ENCODE measurements at places on chromosomes 11 and 22. TPM values are rescaled to one million over a fixed set of nuclear protein-coding genes. Genes with fewer than 3 reads are reported as not detected.

GRCh38 chr22:36425977-36426523, 38.3 kb upstream of the MYH9 start:
- DNase-seq, result no peak

- no peak for DNase-seq
These were observed 15.0 kb upstream of the SORL1 start for GRCh38 chr11:121437018-121437685.

SLCO2B1 gene
- 0.98 TPM for total RNA-seq

ADAMTS15 gene
- not detected for total RNA-seq

- DNase-seq, result peak; percentile 46
These were observed 626 bp upstream of the TBX10 start for GRCh38 chr11:67640021-67640757.

DNA sequence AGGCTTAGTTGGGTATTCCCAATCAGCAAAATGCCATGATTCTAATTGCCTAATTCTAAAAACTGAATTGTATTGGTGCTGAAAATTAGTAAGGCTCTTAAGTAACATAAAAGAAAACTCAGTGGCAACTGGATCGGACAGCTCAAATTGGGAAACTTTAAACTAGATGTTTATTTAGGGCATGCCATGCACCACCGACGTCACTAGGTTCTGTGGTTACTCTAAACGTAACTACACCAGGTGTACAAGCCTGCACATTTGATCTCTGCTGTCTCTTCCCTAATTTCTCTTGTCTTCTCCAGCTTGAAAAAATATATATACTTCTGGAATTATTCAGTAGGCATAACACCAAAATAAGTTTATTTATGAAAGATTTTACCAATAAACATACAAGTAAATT, 378.2 kb downstream of the DCDC1 start:
- no peak for DNase-seq

OR10D3 gene
- total RNA-seq, result not detected

DNA sequence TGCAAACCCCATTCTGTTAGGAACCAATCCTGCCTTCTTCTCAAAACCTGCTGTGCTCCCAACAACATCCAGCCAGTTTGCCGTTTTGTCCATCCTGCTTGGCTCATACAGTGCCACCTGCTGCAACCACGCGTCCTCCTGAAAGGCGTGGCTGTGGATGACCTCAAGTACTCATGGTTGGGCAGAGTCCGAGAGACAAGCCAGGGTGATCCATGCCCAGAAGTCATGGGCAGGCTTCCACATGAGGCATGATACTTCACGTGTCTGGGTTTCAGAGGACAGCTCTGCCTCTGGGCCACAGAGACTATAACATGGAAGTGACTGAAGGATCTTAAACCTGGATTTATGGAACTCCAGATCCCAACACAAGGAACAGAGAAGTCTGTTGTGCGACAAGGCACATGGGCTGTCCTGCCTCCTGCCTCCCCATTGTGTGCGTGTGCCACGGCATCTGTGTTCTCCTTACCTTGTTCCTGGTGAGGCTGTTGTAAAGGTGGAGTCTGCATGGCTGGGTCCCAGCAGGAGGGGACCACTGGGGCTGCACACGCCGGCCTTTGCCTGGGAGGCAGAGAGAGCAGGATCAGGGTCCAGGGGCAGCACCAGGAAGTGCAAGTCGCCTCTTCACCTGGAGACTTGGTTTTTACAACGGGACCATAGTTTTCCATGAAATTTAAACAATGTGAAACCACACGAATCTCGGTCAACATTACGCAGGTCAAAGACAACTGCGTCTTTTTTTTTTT, 15.4 kb downstream of the CARS1 start:
- DNase-seq, result no peak

PHOX2A gene
- total RNA-seq, result not detected

- no peak for DNase-seq
These were observed 651.4 kb upstream of the CHORDC1 start for GRCh38 chr11:90874281-90874680.

OR51B4 gene
- total RNA-seq, result not detected

GRCh38 chr11:68542617-68543016, 82.1 kb downstream of the PPP6R3 start:
- no peak for DNase-seq

DNA sequence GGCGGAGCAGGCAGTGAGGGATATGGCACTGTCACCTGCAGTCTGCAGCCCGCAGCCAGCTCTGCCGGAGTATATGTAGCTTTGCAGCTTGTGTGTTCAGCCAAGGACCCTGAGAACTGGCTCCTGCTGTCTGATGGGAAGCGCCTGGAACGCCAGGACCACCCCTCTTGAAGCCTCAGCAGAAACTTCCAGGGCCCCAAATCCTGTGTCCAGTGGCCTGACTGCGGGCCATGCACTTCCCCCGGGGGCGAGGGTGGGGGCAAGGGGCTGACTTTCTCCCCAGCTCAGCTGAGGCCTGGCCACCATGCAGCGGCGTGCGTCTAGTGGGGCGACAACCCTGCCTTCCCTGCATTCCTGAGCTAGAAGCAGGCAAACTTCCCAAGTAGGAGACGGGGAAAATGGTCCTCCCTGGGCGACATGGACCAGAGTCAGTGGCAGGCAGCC, 32.3 kb downstream of the PISD start:
- DNase-seq, result no peak

VPREB1 gene
- not detected for total RNA-seq

GRCh38 chr22:23897320-23897719, 3.1 kb downstream of the MIF start:
- DNase-seq, result no peak

PIH1D2 gene
- total RNA-seq, result 0.38 TPM

DNA sequence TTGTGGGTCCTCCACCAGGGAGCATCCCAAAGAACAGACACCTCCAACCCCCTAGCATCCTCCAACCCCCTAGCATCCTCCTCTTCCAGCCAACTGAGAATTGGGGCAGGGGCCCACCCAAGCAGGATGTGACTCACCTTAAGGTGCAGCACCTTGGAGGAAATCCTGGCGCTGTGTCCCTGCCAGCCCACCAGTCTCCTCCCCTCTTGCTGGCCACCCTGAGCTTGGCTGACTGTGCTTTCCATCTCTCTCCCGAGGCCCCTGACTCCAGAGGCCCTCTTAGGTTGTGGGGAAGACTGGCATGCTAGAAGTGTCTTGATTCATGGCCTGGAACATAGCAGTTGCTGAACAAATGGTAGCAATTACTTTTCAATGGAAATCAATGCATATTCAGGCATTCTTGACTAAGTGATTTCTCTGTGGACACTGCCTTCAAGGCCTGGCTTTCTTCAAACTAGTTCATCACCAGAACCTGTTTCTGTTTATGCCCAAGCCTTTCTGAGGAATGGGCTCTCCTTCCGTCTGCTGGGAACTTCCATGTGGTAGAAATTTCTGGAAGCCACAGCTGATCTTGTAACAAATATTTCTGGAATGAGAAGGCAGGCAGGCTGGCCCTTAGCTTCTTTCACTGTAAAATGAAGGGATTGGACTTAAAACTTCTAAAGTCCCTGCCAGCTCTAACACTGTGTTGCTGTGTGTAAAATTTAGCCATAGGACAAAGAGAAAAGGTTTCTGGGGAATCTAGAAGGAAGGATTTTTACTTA, 60.5 kb downstream of the CEP164 start:
- no peak for DNase-seq

HOATZ gene
- total RNA-seq, result not detected

DNA sequence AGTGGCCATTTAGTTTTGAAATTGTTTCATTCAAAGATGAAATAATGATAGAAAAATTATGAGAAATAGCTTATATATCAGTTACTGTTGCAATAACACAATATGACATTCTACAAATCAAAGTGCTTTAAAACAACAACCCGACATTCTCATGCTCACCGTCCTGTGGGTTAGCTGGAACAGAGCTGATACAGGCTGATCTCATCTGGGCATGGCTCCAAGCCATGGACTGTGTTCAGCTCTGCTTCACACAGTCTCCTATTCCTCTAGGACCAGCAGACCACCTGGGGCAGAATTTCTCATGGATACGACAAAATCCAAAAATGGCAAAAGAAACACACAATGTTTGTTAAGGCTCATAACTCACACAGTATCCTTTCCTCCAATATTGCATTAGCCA, 178.6 kb downstream of the CNTN5 start:
- no peak for DNase-seq

GRCh38 chr11:48216510-48216909, at the start of gene OR4B1:
Gene OR4B1, plus strand, starts transcription at chr11:48216810. Its CDS starts 0 bp downstream, at chr11:48216810.
- DNase-seq, result no peak

PANX3 gene
- not detected for total RNA-seq

- no peak for DNase-seq
These were observed 2.3 kb upstream of the RAD9A start for GRCh38 chr11:67389477-67389876.

CNTF gene
- 3.4 TPM for total RNA-seq

GRCh38 chr11:119641983-119642745, 86.8 kb downstream of the NECTIN1 start:
- DNase-seq, result no peak

GRCh38 chr11:57332694-57333440, 2.8 kb downstream of the SSRP1 start:
- no peak for DNase-seq

GRCh38 chr11:131025020-131025419, 108.7 kb upstream of the SNX19 start:
- DNase-seq, result no peak

MRGPRX4 gene
- total RNA-seq, result not detected

RHOD gene
- total RNA-seq, result 1.9 TPM

DNA sequence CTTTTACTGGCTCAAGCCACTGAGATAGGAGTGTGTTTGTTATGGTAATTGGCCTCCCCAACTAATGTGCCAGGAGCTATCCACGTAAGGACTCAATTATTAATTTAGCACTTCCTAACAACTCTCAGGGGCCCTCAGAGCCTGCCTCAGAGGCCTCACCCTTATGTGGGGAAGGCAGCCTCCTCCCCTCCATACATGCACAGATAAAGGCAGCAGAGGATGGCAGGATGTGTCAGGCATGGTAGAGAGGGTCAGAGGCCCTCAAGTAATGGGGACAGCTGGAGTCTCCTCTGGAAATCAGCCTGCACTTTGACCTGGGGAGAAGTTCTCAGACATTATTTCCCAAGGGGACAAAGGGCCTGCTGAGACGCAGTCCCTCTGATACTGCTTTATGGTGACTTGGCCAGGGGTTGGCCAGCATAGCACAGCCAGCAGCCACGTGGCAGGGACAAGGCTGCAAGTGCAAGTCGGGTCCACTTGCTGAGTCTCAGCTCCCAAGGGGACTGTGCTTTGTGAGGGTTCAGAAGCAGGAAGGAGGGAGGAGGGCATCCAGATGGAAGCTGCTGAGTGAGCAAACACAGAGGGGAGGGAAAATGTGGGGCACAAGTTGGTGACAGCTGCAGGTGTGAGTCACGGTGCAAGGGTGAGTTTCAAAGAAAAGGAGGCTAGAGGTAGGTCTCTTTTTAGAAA, 17.0 kb downstream of the MOGAT2 start:
- no peak for DNase-seq

GRCh38 chr11:1062075-1062820, 12.4 kb upstream of the MUC2 start:
- no peak for DNase-seq

TP53AIP1 gene
- not detected for total RNA-seq

- no peak for DNase-seq
These were observed 485.3 kb downstream of the TBC1D22A start for GRCh38 chr22:47247579-47248240.

DNA sequence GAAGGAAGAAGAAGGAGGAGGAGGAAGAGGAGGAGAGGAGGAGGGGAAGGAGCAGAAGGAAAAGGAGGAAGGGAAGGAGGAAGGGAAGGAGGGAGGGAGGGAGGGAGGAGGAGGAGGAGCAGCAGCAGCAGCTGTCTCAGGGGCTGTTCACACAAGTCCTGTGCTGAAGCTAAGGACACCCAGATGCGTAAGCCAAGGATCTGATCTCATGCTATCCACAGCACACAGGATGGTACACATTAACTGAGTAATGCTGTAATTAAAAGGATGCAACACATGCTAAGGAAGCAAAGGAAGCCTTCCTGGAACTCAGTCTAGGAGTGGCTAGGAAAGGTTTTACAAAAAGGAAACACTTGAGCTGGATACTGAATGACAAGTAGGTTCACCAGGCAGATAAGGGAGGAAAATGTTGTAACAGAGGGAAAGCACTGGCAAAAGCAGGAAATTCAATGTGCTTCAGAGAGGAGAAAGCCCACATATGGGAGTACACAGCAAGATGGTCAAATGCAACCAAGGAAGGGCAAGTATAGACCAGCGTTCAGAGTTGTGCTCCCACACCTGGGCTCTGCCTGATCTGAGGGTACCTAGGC, 32.0 kb downstream of the TRIM66 start:
- DNase-seq, result no peak

DNA sequence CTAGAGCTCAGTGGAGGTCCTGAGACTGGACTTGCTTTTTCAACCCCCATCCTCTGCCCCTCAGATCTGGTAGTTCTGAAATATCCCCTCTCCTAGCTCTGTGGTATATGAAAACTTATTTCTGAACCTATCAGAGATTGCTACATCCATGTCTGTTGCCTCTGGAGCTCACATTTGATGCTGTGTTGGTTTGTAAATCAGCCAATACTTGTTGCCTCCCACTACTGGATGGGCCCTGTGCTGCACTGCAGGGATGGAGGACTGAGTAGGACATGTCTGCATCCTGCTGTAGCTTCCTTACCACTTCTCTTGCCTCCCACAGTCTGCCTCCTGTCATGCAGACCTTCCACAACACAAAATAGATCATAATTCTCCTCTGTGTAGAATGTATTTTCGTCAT, 5.2 kb downstream of the OLFML1 start:
- no peak for DNase-seq

DNA sequence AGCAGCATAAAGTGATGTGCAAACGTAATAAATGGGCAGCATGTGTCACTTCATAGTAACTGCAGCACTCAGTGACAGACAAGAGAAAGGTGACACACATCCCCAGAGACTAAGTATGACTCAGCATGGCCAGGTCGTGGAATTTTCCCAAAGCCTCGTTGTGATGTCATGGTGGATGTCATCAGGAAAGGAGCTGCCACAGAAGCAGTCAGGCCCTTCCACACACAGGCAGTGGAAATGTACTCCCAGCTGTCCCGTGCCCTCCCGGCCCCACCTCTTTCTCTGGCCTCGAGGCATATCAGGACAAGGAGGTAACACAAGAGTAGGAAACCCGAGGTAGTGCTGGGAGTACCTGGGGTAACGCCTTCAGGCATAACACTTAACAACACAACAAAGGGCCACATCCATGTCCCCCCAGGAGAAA, 8.1 kb downstream of the PC start:
- DNase-seq, result no peak

- DNase-seq, result no peak
These were observed 2.4 kb upstream of the SAAL1 start for GRCh38 chr11:18108254-18108653.

DNA sequence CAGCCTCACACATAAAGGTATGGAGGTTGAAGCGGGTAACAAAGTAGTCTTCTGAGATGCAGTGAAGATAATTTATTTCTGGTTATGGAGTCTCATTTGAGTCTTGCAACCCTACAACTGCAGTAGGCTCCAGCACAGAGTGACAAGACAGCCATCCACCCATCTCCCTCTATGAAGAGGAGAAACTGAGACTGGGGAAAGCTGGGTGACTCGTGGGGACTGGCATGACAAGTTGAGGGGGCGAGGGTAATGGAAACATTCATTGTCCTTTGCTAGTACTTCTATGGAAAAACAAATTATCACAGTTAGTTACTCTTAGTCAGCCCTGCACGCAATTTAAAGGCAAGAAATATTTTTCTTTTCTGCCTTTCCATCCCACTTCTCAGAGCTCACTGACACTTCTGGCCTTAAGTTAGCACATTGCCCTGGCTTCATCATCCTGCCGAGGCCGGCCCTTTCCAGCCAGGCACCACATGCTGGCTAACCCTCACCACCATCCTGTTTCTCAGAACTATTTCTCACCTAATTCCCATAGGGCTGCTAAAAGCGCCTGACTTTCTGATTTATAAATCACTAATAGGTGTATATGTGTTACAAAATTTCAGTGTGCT, 361.1 kb downstream of the ETS1 start:
- no peak for DNase-seq

FGF3 gene
- total RNA-seq, result not detected

DCHS1 gene
- total RNA-seq, result 0.89 TPM

CHST1 gene
- 0.80 TPM for total RNA-seq
